ENCODE measurements at places on chromosomes 12 and 14. TPM values are rescaled to one million over a fixed set of nuclear protein-coding genes. Genes with fewer than 3 reads are reported as not detected.

- no peaks in the 10 kb centered on the region for H3K4me1 ChIP-seq
- H3K4me3 ChIP-seq, result no peak overlapping the region
- no peaks in the 10 kb centered on the region for H3K36me3 ChIP-seq
- no peak for DNase-seq
- H3K27me3 ChIP-seq, result no peaks in the 10 kb centered on the region
These were observed 366.5 kb upstream of the CCDC196 start for GRCh38 chr14:66119606-66120231.

DNA sequence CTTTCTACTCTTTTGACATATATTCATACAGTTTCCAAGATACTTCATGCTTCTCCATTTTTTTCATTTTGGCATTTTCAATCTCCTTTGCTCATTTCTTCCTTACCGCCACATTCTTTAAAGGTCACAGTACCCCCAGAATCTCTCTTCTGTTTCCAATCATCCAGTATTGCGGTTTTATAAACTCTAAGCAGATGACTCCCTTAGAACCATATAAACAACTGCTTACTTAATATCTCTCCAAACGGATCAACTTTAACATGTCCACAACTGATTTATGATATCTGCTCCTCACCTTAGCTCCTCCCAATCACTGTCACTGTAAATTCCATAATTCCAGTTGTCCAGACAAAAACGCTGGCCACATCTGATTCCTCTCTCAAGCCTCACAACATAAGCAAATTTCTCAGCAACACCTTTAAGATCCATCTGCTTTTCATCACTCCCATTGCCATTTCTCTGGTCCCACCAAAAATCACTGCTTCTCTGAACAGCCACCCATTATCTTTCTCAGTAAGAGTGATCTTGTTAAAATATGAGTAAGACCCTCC, 49.6 kb downstream of the HNRNPC start:
- no peak for DNase-seq
- no peak overlapping the region for H3K27ac ChIP-seq
- H3K36me3 ChIP-seq, result peaks cover 20% of the 10 kb centered on the region
- no peaks in the 10 kb centered on the region for H3K27me3 ChIP-seq
- H3K4me1 ChIP-seq, result peaks cover 2% of the 10 kb centered on the region

- no peak overlapping the region for H3K27ac ChIP-seq
- DNase-seq, result no peak
- no peaks in the 10 kb centered on the region for H3K27me3 ChIP-seq
- peaks cover 5% of the 10 kb centered on the region for H3K4me1 ChIP-seq
These were observed 67.2 kb upstream of the FAM181A start for GRCh38 chr14:93859957-93860356.

- no peak overlapping the region for H3K27ac ChIP-seq
- H3K4me3 ChIP-seq, result no peak overlapping the region
- no peaks in the 10 kb centered on the region for H3K4me1 ChIP-seq
- no peaks in the 10 kb centered on the region for H3K36me3 ChIP-seq
- DNase-seq, result no peak
These were observed 11.0 kb downstream of the KRT7 start for GRCh38 chr12:52243856-52244614.

- H3K27ac ChIP-seq, result no peak overlapping the region
- peaks cover 3% of the 10 kb centered on the region for H3K36me3 ChIP-seq
- no peaks in the 10 kb centered on the region for H3K27me3 ChIP-seq
These were observed 17.1 kb upstream of the PAWR start for GRCh38 chr12:79707830-79708229.

GRCh38 chr14:44901696-44902095, 60.1 kb downstream of the KLHL28 start:
- peaks cover 2% of the 10 kb centered on the region for H3K36me3 ChIP-seq
- DNase-seq, result no peak
- H3K27me3 ChIP-seq, result no peaks in the 10 kb centered on the region
- no peak overlapping the region for H3K4me3 ChIP-seq
- no peak overlapping the region for H3K27ac ChIP-seq

- no peak for DNase-seq
- H3K4me1 ChIP-seq, result no peaks in the 10 kb centered on the region
- no peak overlapping the region for H3K27ac ChIP-seq
- H3K4me3 ChIP-seq, result no peak overlapping the region
- H3K36me3 ChIP-seq, result no peaks in the 10 kb centered on the region
These were observed 134.8 kb upstream of the FUT8 start for GRCh38 chr14:65277580-65278270.

GRCh38 chr12:11795913-11796459, 146.5 kb downstream of the ETV6 start:
- no peaks in the 10 kb centered on the region for H3K36me3 ChIP-seq
- no peak overlapping the region for H3K27ac ChIP-seq
- H3K4me3 ChIP-seq, result no peak overlapping the region
- H3K27me3 ChIP-seq, result no peaks in the 10 kb centered on the region

DNA sequence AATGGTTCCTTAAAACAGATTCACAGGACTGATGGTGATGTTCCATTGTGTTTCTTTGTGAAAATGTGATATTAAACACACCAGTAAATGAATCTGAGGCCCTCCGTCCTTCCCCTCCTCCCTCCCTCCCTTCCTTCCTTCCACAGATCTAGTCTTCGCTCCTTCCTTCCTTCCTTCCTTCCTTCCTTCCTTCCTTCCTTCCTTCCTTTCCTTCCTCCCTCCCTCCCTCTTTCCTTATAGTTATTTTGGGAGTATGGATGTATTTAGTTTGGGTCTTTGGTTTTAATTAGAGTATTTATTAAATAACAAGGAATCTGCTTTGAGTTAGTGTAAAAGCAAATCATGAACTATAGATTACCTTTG, 410.8 kb downstream of the PCNX1 start:
- H3K4me3 ChIP-seq, result no peak overlapping the region
- H3K36me3 ChIP-seq, result no peaks in the 10 kb centered on the region
- peaks cover 4% of the 10 kb centered on the region for H3K4me1 ChIP-seq
- no peak for DNase-seq

DNA sequence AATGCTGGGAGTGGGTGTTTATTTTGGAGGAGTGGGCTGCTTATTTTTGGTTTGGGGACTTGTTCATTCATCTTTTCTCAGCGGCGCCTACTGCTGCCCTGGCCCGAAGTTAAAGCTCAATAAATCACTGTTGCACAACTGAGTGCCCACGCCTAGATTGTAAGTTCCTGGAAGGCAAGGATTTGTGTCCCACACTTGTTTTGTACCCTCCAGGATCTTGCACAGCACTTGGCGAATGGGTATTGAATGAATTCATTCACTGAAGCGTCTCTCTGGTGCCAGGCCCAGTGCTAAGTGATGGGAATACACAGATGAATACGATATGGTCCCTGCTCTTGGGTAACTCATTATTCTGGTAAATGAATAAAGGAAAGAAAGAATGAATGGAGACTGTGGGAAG, 153.3 kb upstream of the PARP11 start:
- H3K4me3 ChIP-seq, result no peak overlapping the region
- no peak for DNase-seq
- peaks cover 4% of the 10 kb centered on the region for H3K4me1 ChIP-seq
- no peak overlapping the region for H3K27ac ChIP-seq
- H3K36me3 ChIP-seq, result no peaks in the 10 kb centered on the region

DNA sequence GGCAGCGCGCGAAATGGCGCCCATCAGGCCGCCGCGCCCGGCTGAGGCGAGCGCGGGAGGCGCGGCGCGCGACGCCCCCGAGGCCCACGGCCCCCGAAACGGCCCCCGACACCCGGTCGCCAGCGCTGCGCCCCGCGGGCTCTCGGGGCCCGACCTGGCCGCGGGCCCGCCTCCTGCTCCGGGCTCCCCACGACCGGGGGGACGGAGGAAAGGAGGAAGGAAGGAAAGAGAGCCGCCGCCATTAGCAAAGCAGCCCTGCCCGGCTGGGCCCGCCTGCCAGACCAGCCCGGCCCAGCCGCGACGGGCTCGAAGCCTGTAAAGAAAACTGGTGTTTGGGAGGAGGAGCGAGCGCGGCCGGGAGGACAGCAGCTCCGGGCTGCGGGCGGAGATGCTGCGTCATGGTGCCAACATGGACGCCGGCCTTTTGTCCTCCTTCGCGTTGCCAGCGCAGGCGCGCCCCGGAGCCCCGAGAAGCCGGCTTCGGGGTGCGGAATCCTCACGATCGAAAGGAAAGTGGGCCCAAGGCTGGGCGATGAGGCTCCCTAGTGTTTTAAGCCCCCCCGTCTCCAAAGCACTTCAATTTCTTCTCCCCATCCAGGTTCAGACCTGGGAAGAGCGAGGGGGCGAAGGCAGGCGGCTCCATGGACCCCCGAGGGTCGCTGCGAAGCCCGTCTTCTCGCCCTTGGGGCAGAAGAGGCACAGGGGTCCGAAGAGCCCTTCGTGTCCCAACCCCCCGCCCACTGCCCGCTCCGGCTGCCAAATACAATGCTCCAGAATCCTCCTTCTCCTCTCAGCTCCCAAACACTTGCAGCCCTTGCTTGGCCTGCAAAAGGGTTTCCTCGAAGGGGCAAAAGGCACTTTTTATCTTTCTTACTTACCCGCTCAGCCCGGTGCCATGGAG, 2.9 kb upstream of the SETD1B start:
- no peaks in the 10 kb centered on the region for H3K36me3 ChIP-seq
- H3K4me3 ChIP-seq, result peak overlapping the region; percentile 77
- peak overlapping the region; percentile 100 for H3K27ac ChIP-seq

DNA sequence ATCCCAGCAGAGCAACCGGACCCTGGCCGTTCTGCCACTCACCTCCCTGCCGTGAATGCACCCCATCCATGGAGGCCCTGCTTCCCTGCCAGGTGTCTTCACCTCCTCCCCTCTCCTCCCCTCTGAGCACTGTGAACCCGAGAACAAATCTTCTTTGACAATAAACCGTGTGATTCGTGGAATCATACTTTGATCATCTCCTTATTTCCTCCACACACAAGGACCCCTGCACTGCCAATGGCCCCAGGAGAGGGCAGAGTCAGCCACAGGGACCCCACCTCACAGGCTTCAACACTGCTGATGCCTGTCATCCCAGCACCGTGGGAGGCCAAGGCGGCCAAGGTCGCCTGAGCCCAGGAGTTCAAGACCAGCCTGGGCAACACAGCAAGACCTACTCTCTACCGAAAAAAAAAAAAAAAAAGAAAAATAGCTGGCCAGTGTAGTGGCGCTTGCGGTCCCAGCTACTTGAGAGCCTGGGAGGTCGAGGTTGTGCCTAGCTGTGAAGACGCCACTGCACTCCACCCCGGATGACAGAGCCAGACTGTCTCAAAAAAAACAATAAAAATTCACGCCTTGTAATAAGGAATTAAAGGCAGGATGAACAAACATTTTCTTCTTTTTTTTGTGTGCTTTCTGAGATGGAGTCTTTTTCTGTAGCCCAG, 1.1 kb downstream of the XRCC3 start:
- H3K27ac ChIP-seq, result no peak overlapping the region
- DNase-seq, result no peak
- H3K4me1 ChIP-seq, result no peaks in the 10 kb centered on the region

GRCh38 chr12:65811968-65812700, 12.1 kb upstream of the HMGA2 start:
- no peaks in the 10 kb centered on the region for H3K27me3 ChIP-seq
- H3K36me3 ChIP-seq, result no peaks in the 10 kb centered on the region
- no peak overlapping the region for H3K4me3 ChIP-seq
- no peak overlapping the region for H3K27ac ChIP-seq
- DNase-seq, result no peak

- H3K4me3 ChIP-seq, result no peak overlapping the region
- peaks cover 8% of the 10 kb centered on the region for H3K4me1 ChIP-seq
- no peaks in the 10 kb centered on the region for H3K27me3 ChIP-seq
- no peak overlapping the region for H3K27ac ChIP-seq
- no peaks in the 10 kb centered on the region for H3K36me3 ChIP-seq
These were observed 122.5 kb downstream of the DAD1 start for GRCh38 chr14:22466491-22466890.

DNA sequence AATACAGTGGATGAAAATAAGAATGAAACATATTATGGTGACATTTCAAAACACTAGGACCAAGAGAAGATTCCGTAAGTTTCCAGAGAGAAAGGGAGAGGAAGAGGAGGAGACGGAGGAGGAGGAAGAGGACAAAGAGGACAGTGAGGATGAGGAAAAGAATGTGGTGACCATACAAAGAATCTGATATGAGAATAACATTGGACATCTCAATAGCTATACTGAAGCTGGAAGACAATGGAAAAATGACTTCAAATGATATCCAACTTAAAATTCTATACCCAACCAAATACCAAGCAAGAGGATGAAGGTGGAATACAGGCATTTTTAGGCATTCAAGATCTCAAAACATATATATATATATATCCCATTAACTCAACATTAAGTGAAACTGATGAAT, 173.4 kb downstream of the PAWR start:
- H3K27ac ChIP-seq, result no peak overlapping the region
- H3K36me3 ChIP-seq, result no peaks in the 10 kb centered on the region
- no peaks in the 10 kb centered on the region for H3K27me3 ChIP-seq
- H3K4me1 ChIP-seq, result no peaks in the 10 kb centered on the region
- no peak overlapping the region for H3K4me3 ChIP-seq

GRCh38 chr12:66168410-66168809, 1.4 kb downstream of the TMBIM4 start:
- no peak for DNase-seq
- H3K4me1 ChIP-seq, result peaks cover 5% of the 10 kb centered on the region
- peak overlapping the region; percentile 36 for H3K27ac ChIP-seq

DNA sequence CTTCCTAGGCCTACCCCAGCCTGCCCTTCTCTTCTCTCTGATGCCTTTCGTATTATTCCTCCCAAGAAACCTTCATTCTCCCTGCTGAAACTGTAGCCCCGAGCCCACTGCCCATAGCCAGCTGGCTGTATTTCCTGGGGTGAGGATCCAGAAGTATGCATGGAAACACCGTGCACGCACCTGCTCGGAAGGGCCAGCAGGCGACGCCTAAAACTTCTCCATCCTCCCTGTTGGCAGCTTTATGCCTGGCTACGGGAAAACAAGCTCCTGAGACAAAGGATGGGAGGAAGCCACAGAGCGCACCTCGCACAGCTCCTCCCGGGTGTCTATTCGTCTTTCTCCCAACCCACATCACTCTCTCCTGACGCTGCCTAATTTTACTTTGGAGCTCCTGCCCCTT, 69.0 kb upstream of the CAPRIN2 start:
- no peaks in the 10 kb centered on the region for H3K36me3 ChIP-seq
- no peak overlapping the region for H3K4me3 ChIP-seq
- no peak for DNase-seq
- no peaks in the 10 kb centered on the region for H3K27me3 ChIP-seq
- peaks cover 22% of the 10 kb centered on the region for H3K4me1 ChIP-seq

DNA sequence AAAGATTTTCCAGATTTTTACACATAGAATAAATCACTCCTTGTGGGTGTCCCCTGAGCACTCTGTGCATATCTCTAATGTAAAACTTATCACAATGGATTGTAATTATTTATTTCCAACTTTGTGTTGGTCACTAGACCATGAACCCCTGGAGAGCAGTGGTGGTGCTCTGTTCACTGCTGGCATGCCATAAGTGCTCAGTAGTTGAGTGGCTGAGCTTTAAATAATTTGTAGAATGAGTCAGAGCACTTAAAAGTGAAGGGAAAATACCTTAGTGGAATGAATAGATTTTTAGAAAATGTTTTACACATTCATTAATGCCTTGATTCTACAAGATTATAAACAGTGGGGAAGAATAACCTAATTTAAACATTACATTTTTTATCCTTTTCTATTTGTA, 6.3 kb downstream of the MGAT4C start:
- H3K36me3 ChIP-seq, result no peaks in the 10 kb centered on the region
- no peak overlapping the region for H3K27ac ChIP-seq
- no peak for DNase-seq
- H3K4me1 ChIP-seq, result no peaks in the 10 kb centered on the region

The SLC39A5 gene
- 1.1 TPM for total RNA-seq

The UBE3B gene
- 38.7 TPM for total RNA-seq

The RTL1 gene
- total RNA-seq, result not detected

The RNASE2 gene
- total RNA-seq, result 7.8 TPM

The CNTN1 gene
- total RNA-seq, result 47.6 TPM

The SPX gene
- 0.58 TPM for total RNA-seq

The MANSC4 gene
- not detected for total RNA-seq

The TCL1A gene
- 5.0 TPM for total RNA-seq

Measured in lung (tissue), 17 donors.